ENCODE measurements at places on chromosomes 5 and 9.

DNA sequence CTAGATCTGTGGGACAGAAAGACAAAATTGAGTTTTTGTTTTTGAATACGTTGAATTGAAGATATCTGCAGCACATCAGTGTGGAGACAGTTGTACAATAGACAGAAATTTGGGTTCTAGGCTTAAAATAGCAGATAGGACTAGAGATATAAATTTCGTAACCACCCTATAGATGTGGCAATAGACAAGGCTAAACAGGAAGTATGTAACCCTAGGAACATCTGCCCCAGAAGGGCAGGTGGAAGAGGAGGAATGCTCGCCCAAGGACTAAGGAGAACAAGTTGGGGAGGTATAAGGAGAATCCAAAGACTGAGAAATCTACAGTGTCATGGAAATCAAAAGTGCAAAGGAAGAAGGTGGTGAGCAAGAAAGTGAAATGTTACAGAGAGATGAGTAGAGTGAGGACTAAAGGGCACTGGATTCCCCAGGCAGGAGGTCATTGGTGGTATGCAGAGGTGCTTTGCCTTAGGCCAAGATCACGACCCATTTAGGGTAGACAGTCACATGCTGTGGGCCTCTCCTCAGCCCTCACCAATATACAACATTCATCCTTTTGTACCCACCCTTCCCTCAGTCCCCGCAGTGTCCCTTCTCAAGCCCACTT, 109.1 kb upstream of the ELL2 start:
- no peak for DNase-seq

DNA sequence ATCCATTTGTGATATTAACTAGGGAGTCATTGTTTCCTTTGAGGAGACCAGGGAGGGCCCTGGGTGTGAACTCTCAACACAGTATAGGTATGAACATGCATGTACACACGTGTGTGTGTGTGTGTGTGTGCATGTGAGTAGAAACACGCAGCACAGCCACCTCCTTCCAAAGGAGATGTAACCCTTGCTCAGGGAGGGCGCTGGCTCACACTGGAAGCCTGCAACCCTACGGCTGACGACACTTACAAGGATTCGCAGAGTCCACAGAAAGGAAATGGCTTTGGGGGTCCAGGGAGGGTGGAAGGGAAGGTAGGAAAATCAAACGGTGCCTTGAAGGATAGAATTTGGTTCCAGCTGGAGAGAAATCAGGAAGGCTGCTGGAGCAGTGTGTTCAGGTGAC, 21.9 kb downstream of the TRIP13 start:
- DNase-seq = no peak

GRCh38 chr9:33157960-33158842, 8.9 kb downstream of the B4GALT1 start:
- DNase-seq = no peak

GRCh38 chr5:160545832-160546231, 124.2 kb downstream of the PTTG1 start:
- no peak for DNase-seq

DNA sequence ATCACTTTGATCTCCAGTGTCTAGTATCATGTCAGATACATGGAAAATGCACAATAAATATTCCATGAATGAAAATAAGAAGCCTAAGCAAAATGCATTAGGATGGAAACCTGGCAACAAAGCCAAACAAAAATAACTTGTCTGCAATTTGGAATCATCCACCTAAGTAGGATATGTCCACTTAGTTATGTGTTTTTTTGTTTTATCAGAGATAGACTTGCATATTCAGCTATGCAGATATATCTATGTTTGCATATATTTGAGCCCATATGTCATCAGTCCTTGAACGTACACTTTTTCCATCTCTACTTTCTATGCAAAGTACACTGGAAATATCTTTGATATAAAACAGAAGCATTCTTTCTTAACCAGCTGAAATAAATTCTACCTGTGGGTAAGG, 707.1 kb downstream of the EFNA5 start:
- DNase-seq = no peak

DNA sequence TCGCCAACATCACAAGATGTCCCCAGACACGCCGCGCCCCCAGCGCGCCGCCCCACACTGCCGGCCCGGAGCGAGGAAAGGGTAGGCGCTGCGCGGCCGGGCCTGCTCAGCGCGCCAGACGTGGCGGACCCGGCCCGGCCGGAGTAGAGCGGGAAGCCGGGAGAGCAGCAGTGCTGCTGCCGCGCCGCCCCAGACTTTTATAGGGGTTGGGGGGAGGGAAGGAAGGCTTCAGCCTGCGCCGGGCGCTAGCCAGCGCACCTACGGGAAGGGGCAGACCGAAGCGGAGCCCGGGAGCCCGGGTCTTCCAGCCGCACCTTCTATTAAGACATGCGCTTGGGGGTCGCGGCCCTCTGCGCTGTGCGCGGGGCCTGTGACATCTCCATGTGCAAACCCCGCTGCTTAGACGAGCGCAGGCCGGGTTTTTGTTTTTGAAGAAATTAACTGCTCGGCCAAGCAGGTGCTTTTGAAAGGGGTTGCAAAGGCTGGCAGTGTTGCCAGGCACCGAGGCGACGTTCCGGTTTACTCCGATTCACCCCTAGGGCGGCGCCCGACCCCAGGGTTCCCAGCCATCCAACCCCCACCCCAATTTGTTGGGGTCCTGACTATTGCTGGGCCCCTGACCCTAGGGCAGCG, 353 bp upstream of the PAX5 start:
- no peak for DNase-seq

DNA sequence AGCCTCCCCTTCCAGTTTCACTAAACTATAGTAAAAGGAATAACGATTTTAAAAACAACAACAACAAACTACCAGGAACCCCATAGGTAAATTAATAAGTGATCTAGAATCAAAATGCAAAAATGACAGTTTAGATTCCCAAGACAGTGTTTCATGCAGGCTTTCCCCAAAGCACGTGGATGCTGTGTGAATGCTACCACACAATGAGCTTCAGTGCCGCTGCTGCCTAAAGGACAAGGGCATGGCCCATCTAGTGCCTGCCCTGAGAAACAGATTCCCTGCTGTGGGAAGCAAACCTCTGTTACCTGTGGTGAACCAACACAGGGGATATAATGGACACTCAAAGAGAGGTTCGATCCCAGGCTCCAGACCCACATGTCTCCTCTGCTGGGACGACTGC, 23.7 kb upstream of the CKMT2 start:
- no peak for DNase-seq

DNA sequence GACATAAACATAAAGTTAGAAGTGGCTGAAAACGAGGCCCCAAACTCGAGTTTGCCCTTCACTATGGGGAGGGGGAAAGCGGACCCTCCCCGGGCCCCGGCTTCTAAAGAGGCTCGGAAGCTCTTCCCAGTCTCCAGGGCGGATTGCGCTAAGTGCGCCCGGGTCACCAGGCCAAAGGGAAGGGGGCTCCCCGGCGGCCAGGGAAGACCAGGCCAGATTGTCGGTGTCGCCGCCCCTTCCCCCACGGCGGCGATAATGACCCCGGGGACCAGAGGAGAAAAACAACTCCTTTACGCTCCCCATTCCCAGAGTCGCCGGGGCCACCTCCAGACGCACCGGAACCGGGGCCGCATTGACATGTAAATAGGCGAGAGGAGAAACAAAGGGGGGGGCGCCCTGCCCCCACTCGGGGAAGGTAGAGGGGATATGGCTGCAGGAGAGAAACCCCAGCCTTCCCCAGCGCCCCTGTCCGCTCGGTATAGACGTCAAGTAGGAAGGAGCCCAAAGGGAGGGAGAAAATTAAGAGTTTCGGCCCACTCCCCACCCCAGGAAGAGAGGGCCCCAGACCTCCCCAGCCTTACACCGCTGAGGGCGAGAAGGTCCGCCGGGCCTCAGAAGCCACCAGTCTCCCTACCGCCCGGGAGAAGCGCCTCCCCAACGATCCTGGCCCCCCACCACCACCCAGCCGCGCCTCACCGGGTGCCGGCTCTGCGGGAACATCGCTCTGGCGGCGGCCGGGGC, 1.7 kb downstream of the TLE1 start:
- DNase-seq = no peak

DNA sequence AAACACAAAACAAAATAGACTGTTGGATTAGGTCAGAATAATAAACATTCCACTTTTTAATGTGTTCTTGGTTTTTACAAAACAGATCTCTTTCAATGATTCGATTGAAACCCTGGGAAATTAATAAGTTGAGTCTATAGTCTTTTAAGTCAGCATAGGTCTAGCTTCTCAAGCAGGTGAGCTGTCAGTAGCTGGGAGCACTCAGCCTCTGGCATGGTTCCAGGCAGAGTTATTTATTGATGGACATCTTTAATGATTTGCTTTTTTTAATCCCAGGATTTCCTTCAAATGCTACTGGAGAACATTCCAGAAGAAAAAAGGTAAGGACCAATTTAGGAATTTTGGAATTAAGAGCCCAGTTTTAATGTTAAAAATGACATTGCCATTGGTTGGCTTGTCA, 241.0 kb downstream of the AOPEP start:
- DNase-seq = no peak

- no peak for DNase-seq
Observed at GRCh38 chr5:36772276-36773140, 104.1 kb upstream of the NIPBL start.

DNA sequence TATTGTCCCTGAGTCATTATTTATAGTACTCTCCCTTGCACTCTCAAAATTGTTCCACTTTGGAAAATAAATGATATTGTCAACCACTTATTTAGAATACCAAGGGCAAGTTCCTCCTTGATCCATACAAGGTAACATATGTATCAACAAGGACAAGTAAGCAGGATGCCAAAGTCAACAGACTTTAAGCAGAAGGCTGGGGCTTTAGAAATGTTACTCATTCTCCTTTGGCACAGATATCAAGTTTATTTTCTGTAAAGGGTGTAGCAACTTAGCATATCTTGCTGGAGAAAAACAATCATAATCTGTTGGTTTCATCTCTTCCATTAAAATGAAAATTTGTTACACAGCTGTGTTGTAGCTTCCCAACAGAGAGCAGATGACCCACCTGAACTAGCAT, 248.7 kb upstream of the SLC30A5 start:
- DNase-seq = no peak

- no peak for DNase-seq
Observed at GRCh38 chr5:61286446-61287132, 45.5 kb upstream of the ZSWIM6 start.

DNA sequence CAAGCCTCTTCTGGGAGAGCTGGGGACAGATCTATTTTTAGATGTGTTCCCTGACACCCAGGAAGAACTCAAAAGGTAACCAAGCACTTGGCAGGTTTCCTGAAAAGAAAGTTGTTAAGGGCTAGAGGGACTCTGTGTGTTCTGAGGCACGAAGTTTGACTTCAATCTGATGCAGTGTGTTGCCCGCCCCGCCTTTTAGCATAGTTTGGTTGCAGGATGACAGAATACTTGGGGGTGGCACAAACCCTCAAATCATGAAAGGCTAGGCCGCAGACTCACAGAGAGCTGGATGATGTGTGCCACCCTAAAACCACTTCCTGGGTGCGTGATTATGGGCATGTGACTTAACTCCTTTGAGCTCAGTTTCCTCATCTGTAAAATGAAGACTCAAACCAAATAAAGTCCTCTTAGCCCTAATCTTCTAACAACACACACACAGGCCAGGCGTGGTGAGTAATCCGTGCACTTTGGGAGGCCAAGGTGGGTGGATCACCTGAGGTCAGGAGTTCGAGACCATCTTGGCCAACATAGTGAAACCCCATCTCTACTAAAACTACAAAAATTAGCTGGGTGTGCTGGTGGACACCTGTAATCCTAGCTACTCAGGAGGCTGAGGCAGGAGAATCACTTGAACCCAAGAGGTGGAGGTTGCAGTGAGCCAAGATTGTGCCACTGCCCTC, 12.8 kb upstream of the NDFIP1 start:
- peak; percentile 90 for DNase-seq

- no peak for DNase-seq
Observed at GRCh38 chr5:139788294-139788910, 7.2 kb upstream of the PSD2 start.

DNA sequence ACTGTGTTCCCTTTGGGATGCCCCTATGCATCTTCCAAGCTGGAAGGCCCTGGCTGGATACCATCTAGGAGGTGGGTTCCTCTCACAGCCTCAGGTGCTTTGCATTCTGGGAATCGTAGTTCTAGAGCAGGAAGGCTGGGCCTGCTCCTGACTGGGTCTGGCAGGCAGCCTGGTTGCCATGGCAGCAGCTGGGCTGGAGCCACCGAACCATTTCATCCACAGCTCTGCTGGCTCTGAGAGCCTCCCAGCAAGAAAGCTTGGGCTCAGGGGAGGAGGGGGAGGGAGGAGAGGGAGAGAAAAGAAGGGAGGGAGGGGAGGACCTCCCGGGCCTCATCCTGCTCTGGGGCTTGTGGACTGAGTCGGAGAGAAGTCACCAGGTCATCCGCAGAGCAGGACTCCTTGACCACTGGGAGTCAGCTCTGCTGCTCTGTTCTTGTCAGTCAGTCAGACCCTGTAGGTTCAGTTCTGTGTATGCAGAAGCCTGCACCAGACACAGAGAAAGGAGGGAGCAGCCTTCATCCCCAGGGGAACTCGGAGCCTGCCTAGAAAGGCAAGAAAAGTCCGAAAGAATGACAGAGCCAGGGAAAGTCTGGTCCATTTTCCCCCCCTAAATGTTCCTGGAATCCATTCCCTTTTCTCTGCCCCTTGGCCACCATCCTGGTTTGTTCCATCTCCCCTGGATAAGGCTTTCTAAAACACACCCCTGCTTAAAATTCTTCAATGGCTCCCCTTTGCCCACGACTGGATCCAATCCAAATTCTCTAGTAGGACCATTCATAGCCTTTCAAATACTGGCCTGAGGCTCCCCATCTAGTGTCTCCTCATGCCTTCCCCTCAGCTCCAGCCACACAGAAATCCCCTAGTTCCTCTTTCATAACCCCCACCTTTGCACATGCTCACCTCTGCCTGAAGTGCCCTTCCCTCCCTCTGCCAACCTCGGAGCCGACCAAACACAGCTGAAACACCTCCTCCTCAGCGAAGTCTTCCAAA, 65.4 kb upstream of the ARAP3 start:
- DNase-seq = no peak

GRCh38 chr9:133277467-133277866, 2.5 kb upstream of the ABO start:
- no peak for DNase-seq

- no peak for DNase-seq
Observed at GRCh38 chr5:33102551-33102950, 338.2 kb upstream of the TARS1 start.

- DNase-seq = peak; percentile 29
Observed at GRCh38 chr9:129073404-129073803, 7.5 kb upstream of the DOLPP1 start.

- no peak for DNase-seq
Observed at GRCh38 chr5:120330558-120330957, 133.5 kb upstream of the PRR16 start.

DNA sequence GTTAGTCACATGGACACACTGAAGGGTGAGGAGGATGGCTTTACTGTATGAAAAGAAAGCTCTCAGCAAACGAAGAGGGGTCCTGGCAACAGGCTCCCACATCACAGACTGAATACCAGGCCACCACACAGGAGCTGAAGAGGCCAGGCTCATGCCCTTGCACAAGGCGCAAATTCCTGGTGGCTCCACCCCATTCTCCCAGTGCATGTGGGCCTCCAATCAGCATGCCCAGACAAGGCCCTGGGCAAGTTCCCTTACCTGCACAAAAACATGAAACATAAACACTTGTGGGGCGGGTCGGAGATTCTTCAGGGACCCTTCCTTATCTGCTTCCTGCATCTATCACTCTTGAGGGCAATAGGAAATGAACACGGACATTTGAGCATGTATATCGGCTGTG, 935.8 kb upstream of the EDIL3 start:
- no peak for DNase-seq

Data from CD4-positive, alpha-beta T cell treated with Interleukin-6 at 100 ng/mL for 8 hours (primary cell).